ENCODE measurements at places on chromosomes 3 and 15. TPM values are rescaled to one million over a fixed set of nuclear protein-coding genes. Genes with fewer than 3 reads are reported as not detected.

DNA sequence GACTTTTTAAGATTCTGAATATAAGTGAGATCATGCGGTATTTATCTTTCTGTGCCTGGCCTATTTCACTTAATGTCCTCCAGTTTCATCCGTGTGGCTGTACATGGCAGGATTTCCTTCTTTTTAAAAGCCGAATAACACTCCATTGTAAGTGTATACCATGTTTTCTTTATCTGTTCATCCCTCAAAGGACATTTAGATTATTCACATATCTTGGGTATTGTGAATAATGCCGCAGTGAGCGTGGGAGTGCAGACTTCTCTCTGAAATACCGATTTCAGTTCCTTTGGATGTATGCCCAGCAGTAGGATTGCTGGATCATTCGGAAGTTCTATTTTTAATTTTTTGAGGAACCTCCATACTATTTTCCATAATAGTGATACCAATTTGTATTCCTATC, 136.1 kb downstream of the APBA2 start:
- H3K27me3 ChIP-seq: no peaks in the 10 kb centered on the region
- no peak overlapping the region for H3K4me3 ChIP-seq
- no peak overlapping the region for H3K27ac ChIP-seq
- H3K4me1 ChIP-seq: peaks cover 2% of the 10 kb centered on the region
- no peak for DNase-seq
- H3K36me3 ChIP-seq: no peaks in the 10 kb centered on the region

GRCh38 chr3:39415983-39416382, 9.5 kb downstream of the RPSA start:
- no peak overlapping the region for H3K27ac ChIP-seq
- H3K4me3 ChIP-seq: no peak overlapping the region
- H3K4me1 ChIP-seq: no peaks in the 10 kb centered on the region
- peaks cover 31% of the 10 kb centered on the region for H3K36me3 ChIP-seq
- H3K27me3 ChIP-seq: no peaks in the 10 kb centered on the region

GRCh38 chr3:81462921-81463320, 298.5 kb downstream of the GBE1 start:
- no peaks in the 10 kb centered on the region for H3K4me1 ChIP-seq
- no peaks in the 10 kb centered on the region for H3K27me3 ChIP-seq
- H3K27ac ChIP-seq: no peak overlapping the region
- no peak overlapping the region for H3K4me3 ChIP-seq
- DNase-seq: no peak

- H3K27ac ChIP-seq: no peak overlapping the region
- no peak for DNase-seq
- H3K4me1 ChIP-seq: no peaks in the 10 kb centered on the region
- peaks cover 8% of the 10 kb centered on the region for H3K27me3 ChIP-seq
Measured at GRCh38 chr3:50150863-50151686, 4.0 kb upstream of the SEMA3F start.

DNA sequence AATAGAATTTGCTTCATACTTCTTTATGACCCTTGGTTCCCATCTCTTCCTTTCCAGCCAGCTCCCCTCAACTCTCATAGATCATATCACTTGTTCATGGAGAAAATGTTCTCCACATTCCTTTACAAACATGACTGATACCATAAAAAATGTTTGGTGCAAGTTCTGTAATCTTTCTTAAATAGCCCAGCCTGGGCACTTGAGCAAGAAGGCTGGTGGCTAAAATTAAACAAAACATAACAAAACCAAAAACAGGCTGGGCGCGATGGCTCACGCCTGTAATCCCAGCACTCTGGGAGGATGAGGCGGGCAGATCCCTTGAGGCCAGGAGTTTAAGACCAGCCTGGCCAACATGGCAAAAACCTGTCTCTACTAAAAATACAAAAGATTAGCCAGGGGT, 8.9 kb upstream of the POLR2M start:
- no peak overlapping the region for H3K4me3 ChIP-seq
- H3K27me3 ChIP-seq: no peaks in the 10 kb centered on the region
- DNase-seq: no peak
- H3K36me3 ChIP-seq: no peaks in the 10 kb centered on the region
- H3K4me1 ChIP-seq: peaks cover 23% of the 10 kb centered on the region
- no peak overlapping the region for H3K27ac ChIP-seq

The TRMT10C gene
- total RNA-seq: 25.0 TPM

DNA sequence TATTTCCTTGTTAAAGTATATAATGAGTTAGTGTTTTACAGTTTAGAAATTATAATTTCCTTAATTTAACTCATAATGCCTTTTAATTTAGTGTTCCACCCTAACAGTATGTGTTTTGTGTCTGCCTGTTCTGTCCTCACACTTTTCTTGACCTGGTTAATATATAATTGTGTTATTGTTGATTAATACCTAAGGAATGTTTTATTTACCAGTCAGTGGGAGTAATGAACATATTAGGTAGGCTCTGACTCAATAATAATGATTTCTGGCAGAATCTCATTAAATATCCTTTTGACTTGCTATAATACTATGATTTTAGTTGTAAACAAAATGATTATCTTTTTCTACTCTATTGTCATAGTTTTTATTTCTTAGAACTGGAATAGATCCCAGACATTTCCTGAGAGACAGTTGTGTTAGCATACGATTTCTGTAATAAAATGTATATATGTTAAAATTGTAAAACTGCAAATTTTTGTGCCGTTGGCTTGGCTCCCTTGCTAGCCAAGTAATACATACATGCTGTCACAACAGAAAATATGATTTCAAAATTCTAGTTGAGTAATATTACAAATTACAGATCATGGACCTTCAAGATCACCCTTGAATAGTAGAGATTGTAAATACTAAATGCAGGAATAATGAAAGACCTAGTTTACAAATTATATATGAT, 51.9 kb downstream of the RASA2 start:
- no peak for DNase-seq
- H3K27ac ChIP-seq: no peak overlapping the region
- no peak overlapping the region for H3K4me3 ChIP-seq
- peaks cover 26% of the 10 kb centered on the region for H3K36me3 ChIP-seq
- H3K27me3 ChIP-seq: no peaks in the 10 kb centered on the region

- H3K27ac ChIP-seq: no peak overlapping the region
- no peak overlapping the region for H3K4me3 ChIP-seq
- peaks cover 20% of the 10 kb centered on the region for H3K4me1 ChIP-seq
- no peak for DNase-seq
Measured at GRCh38 chr15:51286816-51287215, 51.6 kb downstream of the CYP19A1 start.

DNA sequence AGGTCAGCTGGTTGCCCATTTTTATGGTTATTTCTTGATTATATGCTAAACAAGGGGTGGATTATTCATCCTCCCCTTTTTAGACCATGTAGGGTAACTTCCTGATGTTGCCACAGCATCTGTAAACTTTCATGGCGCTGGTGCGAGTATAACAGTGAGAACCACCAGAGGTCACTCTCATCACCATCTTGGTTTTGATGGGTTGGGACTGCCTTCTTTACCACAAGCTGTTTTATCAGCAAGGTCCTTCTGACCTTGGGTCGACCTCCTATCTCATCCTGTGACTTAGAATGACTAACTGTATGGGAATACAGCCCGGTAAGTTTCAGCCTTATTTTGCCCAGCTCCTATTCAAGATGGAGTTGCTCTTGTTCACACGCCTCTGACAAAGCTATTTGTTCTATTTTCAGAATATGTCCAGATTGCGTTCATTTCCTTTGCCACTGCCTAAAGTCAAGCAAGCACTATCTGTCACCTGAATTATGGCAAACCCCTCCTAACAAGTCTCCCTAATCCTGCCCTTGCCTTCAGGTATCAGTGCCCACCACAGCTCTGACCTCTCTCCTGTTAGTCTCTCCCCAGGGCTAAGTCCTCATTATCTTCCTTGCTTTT, 308.5 kb downstream of the ROBO2 start:
- no peak overlapping the region for H3K4me3 ChIP-seq
- H3K4me1 ChIP-seq: no peaks in the 10 kb centered on the region
- no peaks in the 10 kb centered on the region for H3K36me3 ChIP-seq
- no peaks in the 10 kb centered on the region for H3K27me3 ChIP-seq
- H3K27ac ChIP-seq: no peak overlapping the region
- DNase-seq: no peak

DNA sequence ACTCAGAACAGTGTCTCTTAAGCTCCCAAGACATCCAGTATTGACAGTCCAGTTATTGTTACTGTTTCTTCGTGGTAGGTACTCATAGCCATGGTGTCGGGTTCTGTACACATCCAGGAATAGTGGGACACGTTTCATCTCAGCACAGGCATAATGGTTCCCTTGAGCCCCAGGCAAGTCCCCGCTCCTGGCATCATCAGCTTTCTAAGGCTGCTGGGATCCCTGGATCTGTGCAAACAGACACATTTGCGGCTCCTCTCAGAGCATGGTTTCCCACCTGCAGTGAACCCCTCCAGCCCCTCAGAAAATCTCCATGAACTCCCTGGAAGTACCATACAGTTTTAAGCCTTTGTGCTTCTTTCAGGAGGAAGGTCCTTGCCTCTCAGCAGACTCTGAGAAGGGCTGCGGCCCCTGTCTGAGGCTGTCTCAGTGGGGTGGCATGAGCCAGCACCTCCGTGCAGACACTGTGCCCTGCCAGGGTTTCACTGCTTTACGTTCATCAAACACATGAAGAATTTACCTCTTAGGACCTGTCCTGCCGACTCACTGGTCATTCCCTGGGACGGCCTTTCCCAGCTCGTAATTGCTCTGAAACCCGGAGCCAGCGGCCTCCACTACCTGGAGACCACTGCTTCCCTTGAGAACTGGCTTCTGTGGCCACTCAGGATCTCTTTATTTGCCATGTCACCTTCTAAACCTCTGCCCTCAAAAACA, 124.9 kb downstream of the LRRK1 start:
- peaks cover 33% of the 10 kb centered on the region for H3K36me3 ChIP-seq
- peak; percentile 38 for DNase-seq
- H3K27me3 ChIP-seq: no peaks in the 10 kb centered on the region
- no peak overlapping the region for H3K27ac ChIP-seq
- no peaks in the 10 kb centered on the region for H3K4me1 ChIP-seq
- H3K4me3 ChIP-seq: no peak overlapping the region

GRCh38 chr3:52561028-52561747, 24.8 kb downstream of the UQCC5 start:
- no peak for DNase-seq
- peaks cover 65% of the 10 kb centered on the region for H3K36me3 ChIP-seq
- H3K27me3 ChIP-seq: no peaks in the 10 kb centered on the region
- H3K27ac ChIP-seq: no peak overlapping the region
- H3K4me1 ChIP-seq: peaks cover 10% of the 10 kb centered on the region
- no peak overlapping the region for H3K4me3 ChIP-seq

DNA sequence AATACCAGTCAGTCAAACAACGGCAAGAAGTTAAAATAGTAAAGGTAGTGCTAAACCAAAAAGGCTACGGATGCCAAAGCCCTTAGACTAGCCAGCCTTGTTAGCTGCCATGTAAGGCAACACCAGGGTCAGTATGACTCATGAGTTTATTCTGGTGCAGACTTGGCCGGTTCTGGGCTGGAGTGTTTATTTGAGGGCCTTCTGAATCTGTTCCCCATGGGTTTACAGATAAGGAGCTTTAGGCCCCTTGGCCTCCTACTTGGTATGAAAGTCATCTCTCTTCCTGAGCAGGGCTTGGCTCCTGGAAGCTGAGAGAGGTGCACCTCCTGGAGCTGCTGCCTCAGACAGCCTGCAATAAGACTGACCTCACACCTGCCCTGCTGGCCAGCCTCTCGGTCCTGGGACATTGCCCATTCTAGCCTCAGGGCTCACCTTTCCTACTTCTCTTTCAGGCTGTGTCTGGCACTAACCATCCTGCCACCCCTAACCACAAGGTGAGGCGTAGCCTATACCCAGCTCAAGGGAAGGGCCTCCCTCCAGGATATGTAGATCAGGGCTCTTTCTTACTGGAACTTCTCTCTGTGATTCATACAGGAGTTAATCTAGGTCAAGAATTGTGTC, 10.4 kb upstream of the RTP1 start:
- H3K27ac ChIP-seq: peak overlapping the region; percentile 44
- H3K27me3 ChIP-seq: no peaks in the 10 kb centered on the region
- H3K4me1 ChIP-seq: peaks cover 23% of the 10 kb centered on the region
- H3K4me3 ChIP-seq: peak overlapping the region; percentile 22
- no peaks in the 10 kb centered on the region for H3K36me3 ChIP-seq

GRCh38 chr3:159672728-159673688, 315.6 kb upstream of the IL12A start:
- H3K27me3 ChIP-seq: no peaks in the 10 kb centered on the region
- DNase-seq: no peak
- H3K36me3 ChIP-seq: no peaks in the 10 kb centered on the region

The SPATA12 gene
- total RNA-seq: not detected

The SLC9A9 gene
- 8.3 TPM for total RNA-seq

- no peaks in the 10 kb centered on the region for H3K27me3 ChIP-seq
- no peaks in the 10 kb centered on the region for H3K36me3 ChIP-seq
- H3K27ac ChIP-seq: peak overlapping the region; percentile 54
- peak overlapping the region; percentile 73 for H3K4me3 ChIP-seq
- peaks cover 28% of the 10 kb centered on the region for H3K4me1 ChIP-seq
Measured at GRCh38 chr3:190322604-190323245, 479 bp upstream of the CLDN1 start.

DNA sequence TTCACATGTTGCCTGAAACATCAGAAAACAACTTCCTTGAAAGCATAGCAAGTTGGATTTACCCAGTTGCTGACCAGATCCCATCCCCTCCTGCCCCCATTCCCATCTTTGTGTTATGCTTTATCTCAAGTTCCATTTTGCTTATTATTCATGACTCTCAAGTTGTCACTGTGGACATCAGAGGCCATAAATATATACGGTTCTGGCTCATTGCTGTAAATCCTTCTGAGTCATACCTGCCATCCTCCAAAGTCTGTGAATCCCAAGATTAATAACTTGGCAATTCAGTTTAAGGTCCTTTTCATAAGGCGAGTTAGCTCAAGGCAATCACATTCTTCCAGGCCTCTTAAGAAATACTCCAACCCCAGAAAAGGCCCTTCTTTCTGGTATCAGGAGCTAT, 126.2 kb upstream of the C2CD4B start:
- H3K27me3 ChIP-seq: peaks cover 43% of the 10 kb centered on the region
- no peaks in the 10 kb centered on the region for H3K36me3 ChIP-seq
- DNase-seq: no peak
- H3K4me1 ChIP-seq: no peaks in the 10 kb centered on the region

- no peak overlapping the region for H3K27ac ChIP-seq
- peak; percentile 26 for DNase-seq
- H3K4me3 ChIP-seq: no peak overlapping the region
- peaks cover 43% of the 10 kb centered on the region for H3K4me1 ChIP-seq
Measured at GRCh38 chr15:68601206-68602197, 22.7 kb downstream of the CORO2B start.

DNA sequence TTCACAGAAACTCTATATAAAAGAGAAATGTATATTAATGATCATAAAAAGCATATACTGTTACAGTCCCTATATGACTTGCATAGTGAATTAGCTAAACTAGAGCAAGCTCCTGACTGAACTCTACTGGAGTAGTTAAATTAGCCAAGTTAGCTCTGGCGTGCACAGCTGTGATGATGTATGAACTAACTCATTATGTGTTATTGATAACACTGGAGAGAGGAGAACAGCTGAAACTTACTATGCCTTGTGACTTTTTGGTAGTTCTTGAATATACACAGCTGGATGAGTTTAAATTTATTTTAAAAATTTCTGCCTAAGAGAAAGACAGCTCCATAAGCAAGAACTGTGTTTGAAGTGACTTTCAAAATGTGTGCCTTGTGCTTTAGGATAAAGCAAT, 8.1 kb downstream of the TIPARP start:
- DNase-seq: no peak
- H3K4me1 ChIP-seq: peaks cover 89% of the 10 kb centered on the region
- no peak overlapping the region for H3K4me3 ChIP-seq

The LTF gene
- total RNA-seq: 0.72 TPM

- no peak overlapping the region for H3K4me3 ChIP-seq
- no peak for DNase-seq
- peaks cover 31% of the 10 kb centered on the region for H3K4me1 ChIP-seq
- no peaks in the 10 kb centered on the region for H3K27me3 ChIP-seq
- H3K36me3 ChIP-seq: peaks cover 82% of the 10 kb centered on the region
Measured at GRCh38 chr15:48601095-48601494, 44.4 kb downstream of the FBN1 start.
